ENCODE measurements at places on chromosomes 5 and 9. TPM values are rescaled to one million over a fixed set of nuclear protein-coding genes. Genes with fewer than 3 reads are reported as not detected.

- peak; percentile 3 for DNase-seq
- H3K36me3 ChIP-seq = no peaks in the 10 kb centered on the region
- no peaks in the 10 kb centered on the region for H3K27me3 ChIP-seq
- H3K4me1 ChIP-seq = no peaks in the 10 kb centered on the region
These were observed 99.3 kb downstream of the ACTBL2 start for GRCh38 chr5:57383093-57383861.

- no peak for DNase-seq
- H3K4me3 ChIP-seq = no peak overlapping the region
- H3K36me3 ChIP-seq = no peaks in the 10 kb centered on the region
- no peaks in the 10 kb centered on the region for H3K4me1 ChIP-seq
- no peaks in the 10 kb centered on the region for H3K27me3 ChIP-seq
- no peak overlapping the region for H3K27ac ChIP-seq
These were observed 6.9 kb downstream of the ADAM19 start for GRCh38 chr5:157568720-157569119.

The TRIM36 gene
- polyA plus RNA-seq = 22.1 TPM

DNA sequence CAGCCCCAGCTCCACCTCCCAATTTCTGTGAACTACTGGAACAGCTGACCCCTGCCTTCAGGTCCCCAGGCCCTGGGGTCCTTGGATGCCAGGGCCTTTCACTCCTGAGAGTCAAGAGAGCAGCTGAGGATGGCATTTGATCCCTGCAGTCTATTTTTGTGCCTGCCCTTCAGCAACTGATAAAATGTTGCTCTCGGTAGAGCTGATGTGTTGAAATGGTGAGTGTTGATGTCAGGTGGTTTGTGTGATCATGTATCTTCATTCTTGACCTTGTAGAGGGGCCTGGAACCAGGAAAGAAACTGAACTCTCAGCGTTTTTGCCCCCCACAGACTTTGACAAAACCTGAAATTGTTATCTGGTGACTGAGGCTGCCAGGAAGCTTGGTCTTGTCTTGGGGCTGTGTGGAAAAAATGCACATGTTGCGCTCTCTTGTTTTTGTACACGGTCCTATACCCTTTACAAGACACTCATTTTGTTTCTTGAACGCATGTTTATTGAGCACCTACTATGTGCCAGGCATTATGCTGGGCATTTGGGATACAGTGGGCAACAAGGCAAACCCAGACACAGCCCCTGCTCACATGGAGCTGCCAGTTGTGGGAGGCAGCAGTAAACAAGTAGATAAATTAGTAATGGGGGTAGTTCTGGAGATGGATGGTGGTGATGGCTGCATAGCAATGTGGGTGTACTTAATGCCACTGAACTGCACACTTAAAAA is 78.3 kb downstream of the PPARGC1B start:
- H3K27ac ChIP-seq = no peak overlapping the region
- H3K4me3 ChIP-seq = no peak overlapping the region
- H3K27me3 ChIP-seq = no peaks in the 10 kb centered on the region
- H3K36me3 ChIP-seq = no peaks in the 10 kb centered on the region
- H3K4me1 ChIP-seq = no peaks in the 10 kb centered on the region
- DNase-seq = no peak

DNA sequence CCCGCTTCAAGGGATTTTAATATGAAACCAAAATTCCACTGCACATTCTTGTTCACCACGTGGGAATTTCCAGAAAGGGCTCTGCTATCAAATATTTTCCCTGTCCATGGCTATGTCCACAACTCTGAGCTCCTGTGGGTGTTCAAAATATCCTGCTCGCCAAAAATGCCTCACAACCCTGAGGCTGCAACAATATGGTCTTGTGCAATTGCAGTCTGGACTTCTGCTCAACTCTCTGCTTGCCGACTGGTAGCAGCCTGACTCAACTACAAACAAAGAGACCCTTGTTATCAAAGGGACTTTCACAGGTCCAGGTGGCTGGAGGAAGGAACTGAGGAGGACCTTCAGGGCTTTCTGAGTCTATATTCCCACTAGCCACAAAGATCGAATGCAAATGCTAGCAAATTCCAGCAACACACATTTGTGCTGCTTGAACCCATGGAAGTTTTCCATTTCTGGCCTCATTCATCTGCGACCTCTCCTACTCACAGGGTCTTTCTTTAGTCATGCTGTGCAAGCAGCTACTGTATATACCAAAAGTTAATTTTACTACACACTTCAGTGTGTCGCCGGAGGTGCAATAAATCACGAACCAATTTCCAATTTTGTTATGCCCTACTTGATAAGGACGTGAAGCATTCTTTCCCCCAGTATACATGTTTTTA is 169.2 kb upstream of the SLC30A5 start:
- no peaks in the 10 kb centered on the region for H3K27me3 ChIP-seq
- no peaks in the 10 kb centered on the region for H3K4me1 ChIP-seq
- no peaks in the 10 kb centered on the region for H3K36me3 ChIP-seq
- H3K27ac ChIP-seq = no peak overlapping the region

DNA sequence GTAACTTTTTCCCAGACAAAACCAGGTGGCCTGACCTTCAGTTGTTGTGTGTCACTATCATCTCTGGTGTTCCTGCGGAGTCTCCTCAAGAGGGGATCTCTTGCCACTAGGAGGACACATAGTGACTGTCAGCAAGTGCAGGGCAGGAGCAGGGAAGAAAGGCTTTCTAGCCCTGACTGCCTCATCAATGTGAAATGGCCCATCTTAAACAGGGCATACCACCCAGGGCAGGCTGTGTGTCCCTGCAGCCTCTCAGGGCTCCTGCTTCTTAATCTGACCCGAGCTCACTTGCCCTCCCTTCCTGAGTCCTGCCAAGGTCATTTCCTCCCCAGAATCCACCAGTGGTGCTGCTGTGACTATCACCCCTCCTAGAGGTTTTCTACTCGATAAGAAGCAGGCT is 57.4 kb upstream of the SIMC1 start:
- peaks cover 3% of the 10 kb centered on the region for H3K27me3 ChIP-seq
- H3K36me3 ChIP-seq = no peaks in the 10 kb centered on the region
- no peak overlapping the region for H3K27ac ChIP-seq
- no peak for DNase-seq

GRCh38 chr9:19156026-19156474 is 28.8 kb upstream of the PLIN2 start:
- peaks cover 2% of the 10 kb centered on the region for H3K4me1 ChIP-seq
- H3K4me3 ChIP-seq = no peak overlapping the region
- H3K36me3 ChIP-seq = no peaks in the 10 kb centered on the region
- H3K27ac ChIP-seq = peak overlapping the region; percentile 53
- no peak for DNase-seq
- H3K27me3 ChIP-seq = no peaks in the 10 kb centered on the region

- no peaks in the 10 kb centered on the region for H3K27me3 ChIP-seq
- no peak overlapping the region for H3K4me3 ChIP-seq
- no peaks in the 10 kb centered on the region for H3K36me3 ChIP-seq
These were observed 143.0 kb downstream of the GPBP1 start for GRCh38 chr5:57316798-57317327.

DNA sequence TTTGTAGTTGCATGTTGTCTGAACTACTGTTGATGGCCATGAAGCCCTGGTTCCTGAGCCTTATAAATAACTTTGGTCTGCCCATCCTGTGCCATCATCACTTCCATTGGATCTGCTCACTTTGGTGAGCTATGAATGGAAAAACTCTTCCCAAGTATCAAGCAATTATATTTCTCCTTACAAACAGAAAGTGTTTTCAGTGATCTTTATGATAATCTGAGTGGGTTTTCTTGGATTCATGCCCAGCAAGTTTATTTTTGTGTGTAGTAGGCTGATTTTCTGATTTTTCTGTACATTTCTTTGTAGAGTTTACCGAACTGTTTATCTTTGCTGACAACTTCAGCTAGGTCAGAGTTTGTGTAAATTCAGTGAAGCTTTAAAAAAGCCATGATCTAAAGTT is 31.0 kb downstream of the CAMK4 start:
- H3K27ac ChIP-seq = no peak overlapping the region
- no peak overlapping the region for H3K4me3 ChIP-seq
- no peaks in the 10 kb centered on the region for H3K4me1 ChIP-seq

The IL31RA gene
- not detected for polyA plus RNA-seq

The LRRC70 gene
- 3.0 TPM for polyA plus RNA-seq

DNA sequence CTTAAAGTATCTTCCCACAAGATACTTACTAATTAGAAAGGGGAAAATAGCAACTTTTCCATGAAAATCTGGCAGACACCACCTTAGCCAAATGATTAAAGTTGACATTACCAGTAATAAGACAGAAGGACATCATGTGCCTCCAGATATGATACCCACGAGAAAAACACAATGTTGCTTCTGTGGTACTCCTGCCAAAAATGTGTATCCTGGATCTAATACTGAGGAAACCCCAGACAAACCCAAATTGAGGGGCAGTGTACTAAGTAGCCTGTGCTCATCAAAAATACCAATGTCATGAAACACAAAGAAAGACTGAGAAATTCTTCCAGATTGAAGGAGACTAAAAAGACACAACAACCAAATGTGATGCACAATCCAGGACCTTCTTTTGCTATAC is 85.3 kb downstream of the TTLL11 start:
- H3K36me3 ChIP-seq = no peaks in the 10 kb centered on the region
- no peak overlapping the region for H3K27ac ChIP-seq
- no peaks in the 10 kb centered on the region for H3K4me1 ChIP-seq

DNA sequence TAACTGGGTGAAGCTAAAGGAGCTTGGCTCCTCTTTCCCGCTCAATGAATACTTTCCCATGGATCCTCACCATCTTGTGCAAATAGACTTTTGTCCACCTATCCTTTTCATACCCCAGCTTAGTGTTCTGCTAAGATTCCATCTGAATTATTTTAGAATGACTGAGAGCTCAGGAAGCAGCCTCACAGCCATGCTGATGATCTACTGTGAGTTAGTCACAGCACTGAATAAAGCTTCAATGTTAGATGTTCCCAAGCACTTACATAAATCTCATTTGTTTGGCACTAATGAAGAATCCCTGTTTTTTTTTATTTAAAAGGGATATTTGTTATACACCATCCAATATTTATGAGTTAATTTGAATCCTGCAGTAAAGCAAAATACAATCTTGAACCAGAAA is 317.6 kb upstream of the TRPC7 start:
- no peak for DNase-seq
- no peak overlapping the region for H3K4me3 ChIP-seq
- no peak overlapping the region for H3K27ac ChIP-seq
- H3K27me3 ChIP-seq = no peaks in the 10 kb centered on the region

- no peak overlapping the region for H3K4me3 ChIP-seq
- no peak overlapping the region for H3K27ac ChIP-seq
- no peak for DNase-seq
- no peaks in the 10 kb centered on the region for H3K4me1 ChIP-seq
- H3K27me3 ChIP-seq = no peaks in the 10 kb centered on the region
These were observed 121.7 kb downstream of the ADAMTS6 start for GRCh38 chr5:65359981-65360380.

The HMCN2 gene
- polyA plus RNA-seq = 19.4 TPM

DNA sequence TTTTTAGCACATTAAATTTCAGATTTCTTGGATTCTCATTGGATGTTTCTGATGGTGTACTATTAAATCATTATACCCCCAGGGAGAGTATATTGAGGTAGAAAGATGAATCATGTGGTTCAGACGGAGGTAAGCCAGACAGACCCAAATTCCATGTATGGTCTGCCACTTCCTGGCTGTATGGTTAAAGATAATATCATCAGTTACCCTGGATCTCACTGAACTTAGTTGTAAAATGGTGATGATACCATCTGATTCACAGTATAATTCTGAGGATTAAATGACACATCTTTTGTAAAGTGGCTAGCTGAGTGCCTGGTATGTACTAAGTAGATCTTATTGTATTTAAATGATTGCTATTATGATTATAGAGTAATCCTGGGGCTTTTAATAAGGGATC is 9.3 kb downstream of the SLC27A6 start:
- no peak overlapping the region for H3K27ac ChIP-seq
- H3K36me3 ChIP-seq = no peaks in the 10 kb centered on the region
- H3K4me1 ChIP-seq = no peaks in the 10 kb centered on the region
- no peak overlapping the region for H3K4me3 ChIP-seq
- H3K27me3 ChIP-seq = no peaks in the 10 kb centered on the region

DNA sequence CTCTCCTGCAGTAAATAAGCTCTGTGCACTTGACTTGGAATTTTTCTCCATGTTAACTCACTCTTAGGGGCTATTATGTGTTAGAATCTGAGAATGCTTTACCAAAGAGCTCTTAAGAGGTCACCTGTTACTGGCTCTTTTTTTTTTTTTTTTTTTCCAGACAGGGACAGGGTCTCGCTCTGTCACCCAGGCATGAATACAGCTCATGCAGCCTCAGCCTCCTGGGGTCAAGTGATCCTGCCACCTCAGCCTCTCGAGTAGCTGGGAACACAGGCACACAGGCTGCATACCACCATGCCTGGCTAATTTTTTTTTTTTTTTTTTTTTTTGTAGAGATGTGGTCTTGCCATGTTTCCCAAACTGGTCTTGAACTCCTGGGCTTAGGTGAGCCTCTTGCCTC is 22.1 kb downstream of the HMGXB3 start:
- no peaks in the 10 kb centered on the region for H3K27me3 ChIP-seq
- H3K4me1 ChIP-seq = no peaks in the 10 kb centered on the region
- no peak overlapping the region for H3K4me3 ChIP-seq
- no peak overlapping the region for H3K27ac ChIP-seq
- H3K36me3 ChIP-seq = peaks cover 34% of the 10 kb centered on the region

GRCh38 chr5:68369457-68370125 is 154.0 kb downstream of the PIK3R1 start:
- H3K4me3 ChIP-seq = no peak overlapping the region
- no peaks in the 10 kb centered on the region for H3K36me3 ChIP-seq
- H3K27ac ChIP-seq = no peak overlapping the region

The PCDHA1 gene
- 0.06 TPM for polyA plus RNA-seq

DNA sequence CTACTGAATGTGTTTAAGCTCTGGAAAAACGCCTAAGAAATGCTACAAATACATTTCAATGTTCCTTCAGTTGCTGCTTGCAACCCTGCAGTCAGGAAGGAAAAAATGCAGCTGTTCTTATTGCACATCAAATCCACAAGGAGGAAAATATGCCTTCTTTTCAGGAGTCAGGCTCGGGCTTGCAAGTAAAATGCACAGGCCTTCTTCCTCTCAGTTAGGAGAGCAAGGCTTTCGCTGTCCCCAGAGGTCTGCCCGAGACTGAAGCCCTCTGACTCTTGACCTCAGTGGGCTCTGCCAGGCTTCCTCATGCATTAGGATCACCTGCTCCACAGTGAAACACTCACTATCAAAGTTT is 899 bp upstream of the SHC3 start:
- DNase-seq = no peak
- peaks cover 28% of the 10 kb centered on the region for H3K27me3 ChIP-seq
- H3K27ac ChIP-seq = peak overlapping the region; percentile 78
- peaks cover 6% of the 10 kb centered on the region for H3K4me1 ChIP-seq

DNA sequence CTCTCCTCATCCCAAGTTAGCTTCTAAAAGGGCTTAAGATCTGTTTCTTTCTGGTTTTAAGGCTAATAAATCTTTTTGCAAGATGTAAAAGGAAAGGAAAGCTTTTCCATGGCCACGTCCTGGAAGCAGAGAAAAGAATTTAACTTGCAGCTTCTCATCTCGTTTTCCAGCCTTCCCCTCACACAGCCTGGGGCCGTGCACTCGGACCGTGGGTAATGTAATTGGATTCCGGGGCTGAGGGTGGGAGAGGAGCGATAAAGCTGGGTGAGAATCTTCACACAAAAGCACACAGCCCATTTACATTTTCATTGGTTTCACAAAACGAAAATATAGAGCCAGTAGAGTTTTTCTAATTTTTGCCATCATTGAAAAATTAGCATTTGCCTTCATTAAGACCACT is 91.2 kb downstream of the IRX2 start:
- DNase-seq = no peak
- H3K27me3 ChIP-seq = peaks cover 3% of the 10 kb centered on the region
- H3K36me3 ChIP-seq = no peaks in the 10 kb centered on the region
- no peak overlapping the region for H3K4me3 ChIP-seq
- no peak overlapping the region for H3K27ac ChIP-seq

The SLC25A2 gene
- 0.15 TPM for polyA plus RNA-seq

- no peak for DNase-seq
- H3K36me3 ChIP-seq = no peaks in the 10 kb centered on the region
- no peak overlapping the region for H3K4me3 ChIP-seq
- peaks cover 4% of the 10 kb centered on the region for H3K4me1 ChIP-seq
- no peaks in the 10 kb centered on the region for H3K27me3 ChIP-seq
These were observed 399.1 kb upstream of the PIK3R1 start for GRCh38 chr5:67816456-67816855.

The CDKN2A gene
- polyA plus RNA-seq = 1.9 TPM

Measured in small intestine (tissue), 16 donors.